Activated gamma-delta T cell (primary cell): ENCODE measurements at places on chromosomes 2 and 18.

DNA sequence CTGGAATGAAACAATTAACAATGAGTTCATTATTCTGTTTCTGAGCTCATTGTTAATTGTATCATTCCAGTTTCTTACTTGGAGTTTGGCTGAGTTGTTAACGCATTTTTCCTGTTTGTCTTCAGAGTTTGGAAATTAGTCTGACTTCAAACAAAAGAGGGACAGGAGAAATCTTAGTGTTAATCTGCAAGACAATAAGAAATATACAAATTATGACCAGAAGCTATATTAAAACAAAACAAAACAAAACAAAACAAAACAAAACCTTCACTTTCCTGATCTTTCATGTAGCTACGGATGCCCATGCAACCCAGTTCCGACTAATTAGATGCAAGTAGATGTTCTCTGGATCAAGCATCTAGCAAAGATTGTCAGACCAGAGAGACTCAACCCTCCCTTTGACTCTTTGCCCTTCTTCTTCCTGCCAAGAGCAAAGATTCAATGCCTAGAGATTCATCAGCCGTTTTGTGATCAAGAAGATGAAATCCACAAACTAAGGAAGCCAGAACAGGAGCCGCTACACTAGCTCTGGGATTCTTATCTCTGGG, 686.2 kb upstream of the FSHR start:
- no peak for DNase-seq

DNA sequence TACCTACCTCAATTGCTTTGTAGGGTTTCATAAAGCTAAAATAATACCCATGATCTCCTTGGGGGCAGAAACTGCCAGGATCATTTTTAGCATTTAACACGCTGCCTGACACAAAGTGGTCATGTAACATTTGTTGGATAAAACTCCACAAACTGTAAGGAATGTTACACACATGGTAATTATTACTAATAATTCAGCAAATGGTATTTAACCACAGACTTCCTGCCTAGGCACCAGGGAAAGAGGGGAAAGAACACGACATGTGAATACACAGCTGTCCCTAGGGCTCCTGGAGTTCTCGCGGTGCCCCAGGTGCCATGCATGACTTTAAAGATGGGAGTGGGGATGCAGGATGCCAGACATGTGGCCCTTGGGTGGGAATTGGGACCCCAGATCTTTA, 43.5 kb downstream of the ASAP2 start:
- DNase-seq: no peak

GRCh38 chr18:56374007-56374655, 264.3 kb downstream of the TXNL1 start:
- DNase-seq: no peak

DNA sequence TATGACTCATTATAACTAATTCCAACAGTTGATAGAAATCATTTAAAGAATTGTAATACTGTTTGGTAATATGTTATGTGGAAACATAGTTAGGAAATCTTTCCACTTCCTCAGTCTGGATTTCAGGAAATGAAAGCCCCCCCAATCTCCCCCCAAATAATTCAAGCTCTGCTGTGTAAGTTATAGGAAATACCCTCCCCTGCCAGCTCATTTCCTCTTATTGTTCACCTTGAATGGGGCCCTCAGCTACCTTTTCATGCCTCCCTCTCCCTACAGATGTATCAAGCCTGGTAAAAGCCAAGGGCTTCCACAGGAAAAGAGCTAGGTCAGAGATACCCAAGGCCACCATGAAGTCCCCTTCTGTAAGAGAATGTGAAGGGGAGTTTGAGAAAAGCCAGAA, 155.5 kb downstream of the CNTNAP5 start:
- no peak for DNase-seq

DNA sequence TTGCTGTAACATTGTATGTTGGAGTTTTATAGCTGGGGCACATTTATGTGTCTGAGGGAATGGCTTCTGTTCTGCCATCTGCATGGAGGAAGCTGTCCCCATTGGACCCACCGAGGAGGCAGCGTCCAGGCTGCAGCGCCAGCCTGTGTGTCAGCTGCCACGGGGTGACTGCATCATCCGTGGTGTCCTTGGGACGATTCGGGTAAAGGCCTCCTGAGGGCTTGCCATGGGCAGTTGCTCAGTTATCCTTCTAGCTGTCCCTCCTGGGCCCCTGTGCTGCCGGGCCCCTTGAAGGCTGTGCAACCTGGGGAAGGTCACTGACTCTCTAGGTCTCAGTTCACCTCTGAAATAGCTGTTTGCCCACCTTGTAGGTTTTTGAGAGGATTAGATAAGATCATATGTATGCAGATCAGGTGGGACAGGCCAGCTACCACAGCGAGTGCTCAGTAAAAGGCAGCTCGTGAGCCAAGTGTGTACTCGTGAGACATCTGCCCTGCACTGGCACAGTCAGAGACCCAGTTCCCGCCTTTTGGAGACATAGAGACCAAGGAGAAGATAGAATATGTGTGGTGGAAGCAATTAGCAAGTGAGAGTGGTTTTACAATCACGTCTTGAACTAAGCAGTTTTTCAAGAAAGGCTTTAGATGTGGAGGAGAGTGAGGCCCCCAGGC, 10.6 kb downstream of the LDLRAD4 start:
- DNase-seq: no peak

DNA sequence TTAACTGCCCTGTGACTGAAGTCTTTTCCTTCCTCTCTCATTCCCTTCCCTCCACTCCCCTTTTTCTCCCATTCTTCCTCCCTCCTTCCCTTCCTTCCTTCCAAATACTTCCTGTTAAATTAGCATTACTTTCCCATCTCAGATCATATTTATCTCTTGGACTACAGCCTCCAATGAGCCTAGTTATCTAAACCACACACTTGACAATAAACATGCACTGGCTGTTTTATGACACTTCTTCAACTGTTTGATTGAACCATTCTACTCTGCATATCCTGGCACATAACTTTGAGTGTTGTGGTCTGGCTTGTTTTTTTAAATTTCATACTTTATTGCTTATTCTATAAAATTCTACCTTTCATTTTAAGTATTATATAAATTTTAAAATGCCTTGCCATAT, 1860.8 kb upstream of the LRRTM1 start:
- no peak for DNase-seq

DNA sequence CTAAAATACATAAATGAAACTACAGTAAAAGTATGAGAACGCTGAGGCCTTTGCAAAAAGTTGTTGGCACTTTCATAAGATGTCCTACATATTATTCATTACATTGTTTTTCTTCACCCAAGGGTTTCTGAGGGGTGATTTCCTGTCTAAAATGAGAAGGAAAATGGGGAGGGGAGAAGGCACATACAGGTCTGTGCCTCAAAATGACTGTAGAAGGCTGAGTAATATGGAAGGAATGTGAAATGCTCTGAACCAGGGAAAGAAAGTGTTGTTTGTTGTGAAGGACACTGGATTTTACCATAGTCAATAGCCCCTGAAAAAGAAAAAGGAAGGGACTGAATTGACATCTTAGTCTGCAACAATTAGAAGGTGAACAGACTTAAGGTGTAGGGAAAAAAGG, 99.5 kb upstream of the RNF152 start:
- DNase-seq: no peak

DNA sequence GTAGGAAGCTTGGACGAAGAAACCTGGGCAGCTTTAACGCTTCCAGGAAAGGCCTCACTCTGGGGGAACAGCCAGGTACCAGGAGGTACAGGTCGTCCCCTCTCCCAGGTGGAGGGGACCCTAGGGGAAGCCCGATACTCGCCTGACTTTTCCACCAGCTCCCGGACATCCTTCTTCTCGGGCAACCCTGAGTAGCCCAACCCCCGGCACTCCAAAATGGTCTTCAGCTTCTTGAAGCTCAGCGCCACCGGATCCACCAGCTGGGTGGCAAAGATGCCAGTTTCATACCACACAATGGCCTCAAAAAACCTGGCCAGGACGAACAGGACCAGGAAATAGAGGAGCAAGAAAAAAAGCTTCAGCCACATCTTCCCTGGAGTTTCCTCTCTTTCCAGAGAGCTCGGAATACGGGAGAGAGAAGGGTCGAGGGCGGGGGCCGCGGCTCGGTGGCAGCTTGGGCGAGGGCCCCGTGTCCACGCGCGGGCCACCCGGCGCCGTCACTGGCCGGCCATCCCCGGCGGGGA, 1.1 kb downstream of the RNF103 start:
- no peak for DNase-seq

- DNase-seq: no peak
Measured at GRCh38 chr2:190500054-190500502, 34.4 kb downstream of the NEMP2 start.

- DNase-seq: no peak
Measured at GRCh38 chr2:121335294-121336290, 50.6 kb upstream of the TFCP2L1 start.

DNA sequence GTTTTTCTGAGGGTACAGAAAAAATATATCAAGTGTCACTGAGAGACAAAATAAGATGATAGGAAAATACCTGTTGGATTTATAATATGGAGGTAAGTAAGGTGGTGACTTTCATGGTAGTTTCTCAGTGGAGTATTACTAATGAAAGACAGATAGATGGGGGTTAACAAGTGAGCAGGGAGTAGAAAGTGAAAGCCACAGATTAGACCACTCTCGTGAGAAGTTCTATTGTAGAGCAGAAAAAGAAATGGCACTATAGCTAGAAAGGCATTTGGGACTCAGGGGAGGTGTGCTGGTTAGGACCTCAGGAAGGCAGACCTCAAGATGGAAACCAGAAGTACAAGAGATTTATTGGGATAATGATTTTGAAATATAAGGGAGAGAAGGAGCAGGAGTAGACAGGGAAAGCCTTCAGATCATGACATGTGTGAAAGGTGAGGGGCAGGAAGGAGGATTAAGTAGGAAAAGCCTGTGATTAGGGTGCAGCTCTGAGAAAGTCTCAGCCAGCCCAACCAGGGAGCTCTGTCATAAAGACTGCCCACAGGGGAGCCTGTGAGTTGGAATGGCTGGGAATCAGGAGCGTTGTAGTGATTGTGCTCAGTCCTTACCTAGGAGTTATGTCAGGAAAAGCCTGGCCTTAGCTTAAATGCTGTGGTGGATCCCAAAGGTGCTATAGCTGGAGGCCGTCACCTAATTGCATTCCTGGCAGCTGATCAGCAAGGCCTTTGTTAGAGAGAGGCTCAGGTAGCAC, 198.1 kb downstream of the IKZF2 start:
- DNase-seq: no peak

GRCh38 chr2:241944821-241945220, 75.3 kb downstream of the RTP5 start:
- no peak for DNase-seq

DNA sequence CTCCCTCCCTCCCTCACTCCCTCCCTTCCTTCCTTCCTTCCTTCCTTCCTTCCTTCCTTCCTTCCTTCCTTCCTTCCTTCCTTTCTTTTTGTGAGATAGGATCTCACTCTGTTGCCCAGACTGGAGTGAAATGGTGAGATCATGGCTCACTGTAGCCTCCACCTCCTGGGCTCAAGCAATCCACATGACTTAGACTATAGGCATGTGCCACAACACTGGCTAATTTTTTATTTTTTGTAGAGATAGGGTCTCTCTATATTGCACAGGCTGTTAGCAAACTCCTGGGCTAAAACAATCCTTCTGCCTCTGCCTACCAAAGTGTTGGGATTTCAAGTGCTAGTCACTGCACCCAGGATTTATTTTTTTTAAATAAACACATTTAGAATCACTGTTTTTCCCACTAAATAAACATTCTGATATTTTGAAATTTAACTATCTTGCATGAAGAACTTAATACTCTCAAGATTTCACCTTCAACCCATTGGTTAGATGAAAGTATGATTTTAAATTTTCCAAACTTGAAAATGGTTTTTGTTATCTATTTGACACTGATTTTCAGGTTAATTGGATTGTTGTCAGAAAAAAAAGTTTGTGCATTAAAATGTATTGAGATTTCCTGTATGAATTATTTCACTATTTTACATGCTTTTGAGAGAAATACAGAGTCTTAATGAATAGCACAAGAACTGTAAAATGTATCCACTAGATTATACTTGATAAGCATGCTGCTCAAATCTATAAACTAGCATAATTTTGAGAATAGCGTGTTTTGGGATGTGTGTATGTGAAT, 745.1 kb downstream of the TSN start:
- no peak for DNase-seq

DNA sequence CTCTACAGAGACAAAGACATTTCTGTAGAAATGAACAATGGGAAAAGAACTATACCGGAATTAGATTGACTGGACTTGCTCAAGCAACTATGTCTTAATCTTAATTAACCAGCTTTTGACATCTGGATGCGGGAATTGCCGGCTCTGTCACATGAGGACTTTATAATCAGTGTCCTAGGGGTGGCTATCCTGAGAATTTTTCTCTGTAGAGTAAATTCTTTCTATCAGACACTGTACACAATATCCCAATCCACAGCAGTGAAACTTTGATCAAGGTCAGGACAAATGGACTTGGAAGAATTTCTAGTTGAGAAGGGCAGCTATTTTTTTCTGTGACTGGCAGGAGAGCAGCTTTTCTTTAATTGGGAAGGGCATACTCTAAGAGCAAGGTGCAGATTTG, 322.1 kb downstream of the HRH4 start:
- no peak for DNase-seq

GRCh38 chr2:238067939-238068338, 7.1 kb downstream of the SCLY start:
- DNase-seq: no peak

DNA sequence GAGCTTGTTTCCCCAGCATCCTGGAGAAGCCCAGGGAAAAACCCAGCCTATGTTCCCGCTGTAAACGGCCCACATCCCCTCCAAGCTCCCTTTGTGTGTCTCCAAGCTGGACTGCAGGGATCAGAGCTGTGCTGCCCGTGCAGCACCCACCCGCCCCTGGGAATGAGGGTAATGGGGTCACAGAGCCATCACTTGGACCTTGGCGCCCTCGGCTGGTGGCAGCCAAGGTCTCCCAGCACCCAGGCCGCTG, 670 bp upstream of the INPP5D start:
- no peak for DNase-seq

- no peak for DNase-seq
Measured at GRCh38 chr2:214946949-214947348, 137.5 kb upstream of the BARD1 start.

DNA sequence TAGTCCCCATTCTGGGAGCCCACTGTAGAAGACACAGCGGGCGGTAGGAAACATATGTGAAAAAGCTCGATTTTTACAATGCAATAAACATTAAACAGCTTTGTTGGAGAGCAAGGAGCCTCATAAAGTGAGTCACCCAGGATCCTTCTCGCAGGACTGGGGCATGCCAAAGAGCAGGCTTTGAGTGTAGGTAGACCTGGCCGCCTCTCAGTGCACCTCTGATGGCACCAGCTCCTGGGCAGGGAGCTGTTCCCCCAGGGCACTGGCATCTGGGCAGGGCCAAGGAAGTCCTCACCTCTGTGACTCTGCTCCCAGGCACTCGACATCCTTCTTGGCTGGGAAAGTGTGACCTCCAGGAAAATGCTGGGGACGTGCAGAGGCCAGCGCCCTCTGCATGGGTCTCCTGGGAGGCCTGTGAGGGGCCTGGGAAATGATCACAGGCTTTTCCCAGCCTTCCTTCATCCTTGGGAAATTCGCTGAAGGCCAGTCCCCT, 94.2 kb downstream of the POLR1A start:
- no peak for DNase-seq

GRCh38 chr2:223542501-223542900, 59.7 kb downstream of the SCG2 start:
- DNase-seq: no peak

- DNase-seq: no peak
Measured at GRCh38 chr2:22134421-22134820, 1010.7 kb downstream of the TDRD15 start.

GRCh38 chr18:77025831-77026363, 106.7 kb downstream of the MBP start:
- DNase-seq: no peak

- DNase-seq: no peak
Measured at GRCh38 chr18:8788503-8789429, 83.4 kb downstream of the MTCL1 start.

- DNase-seq: no peak
Measured at GRCh38 chr2:233025706-233026105, 6.8 kb upstream of the NEU2 start.
